D721Med (cell line): ENCODE measurements at places on chromosomes 1 and 21.

GRCh38 chr1:17347769-17348592 is 24.0 kb upstream of the PADI6 start:
- DNase-seq = no peak

DNA sequence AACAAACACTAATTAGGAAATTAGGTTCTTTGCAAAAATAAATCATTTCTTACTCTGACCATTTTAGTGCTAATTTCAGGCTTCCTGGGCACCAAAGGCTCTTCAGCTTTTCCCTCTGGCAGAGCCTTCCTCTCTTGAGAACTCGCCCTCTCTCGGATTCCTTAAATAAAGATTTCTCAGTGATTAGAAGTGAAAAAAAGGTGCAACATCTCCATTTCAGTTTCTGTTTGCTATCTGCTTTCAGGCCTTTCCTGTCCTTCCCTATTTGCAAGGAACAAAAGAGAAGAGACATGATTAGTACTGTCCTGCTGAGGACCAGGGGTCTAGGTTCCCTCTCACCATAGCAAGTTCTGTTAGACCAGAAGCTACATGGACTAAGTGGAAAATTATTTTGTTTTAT is 27.8 kb upstream of the CACYBP start:
- DNase-seq = no peak

GRCh38 chr1:171788696-171789095 is 7.2 kb downstream of the METTL13 start:
- no peak for DNase-seq

DNA sequence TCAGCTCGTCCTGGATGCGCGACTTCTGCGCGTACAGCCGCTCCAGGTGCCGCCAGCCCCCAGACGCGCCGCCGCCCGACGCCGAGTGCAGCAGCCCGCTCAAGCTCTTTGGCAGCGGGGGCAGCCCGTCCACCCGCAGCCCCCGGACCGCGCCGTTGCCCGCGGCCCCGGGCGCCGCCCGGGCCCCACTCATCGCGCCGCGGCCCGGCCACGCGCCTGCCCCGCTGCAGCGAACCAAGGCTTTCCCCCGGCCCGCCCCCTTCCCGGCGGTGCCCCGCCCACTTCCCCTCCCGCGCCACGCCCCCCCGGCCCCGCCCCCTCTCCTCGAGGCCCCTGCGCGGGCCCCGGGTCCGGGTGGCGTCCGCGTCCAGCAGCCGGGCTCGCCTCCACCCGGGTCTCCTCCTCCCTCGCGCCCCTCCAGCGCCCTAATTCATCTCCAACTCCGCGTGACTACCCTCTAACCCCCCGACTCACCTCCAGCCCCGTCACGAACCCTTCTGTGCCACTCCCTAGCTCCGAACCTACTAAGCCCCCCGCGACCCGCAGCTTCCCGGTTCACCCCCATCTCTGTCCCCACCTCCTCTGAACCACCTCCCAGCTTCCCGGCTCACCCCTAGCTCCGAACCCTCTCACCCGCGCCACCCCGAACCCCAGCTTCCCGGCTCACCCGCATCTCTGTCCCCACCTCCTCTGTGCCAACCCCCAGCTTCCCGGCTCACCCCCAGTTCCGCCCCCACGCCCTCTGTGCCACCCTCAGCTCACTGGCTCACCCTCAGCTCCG is at the start of gene FAM89A:
TSS of gene FAM89A (minus strand) at position 236 of the 781 bp plus-strand sequence. CDS start at position 193, 43 bp downstream.
- DNase-seq = peak; percentile 65

DNA sequence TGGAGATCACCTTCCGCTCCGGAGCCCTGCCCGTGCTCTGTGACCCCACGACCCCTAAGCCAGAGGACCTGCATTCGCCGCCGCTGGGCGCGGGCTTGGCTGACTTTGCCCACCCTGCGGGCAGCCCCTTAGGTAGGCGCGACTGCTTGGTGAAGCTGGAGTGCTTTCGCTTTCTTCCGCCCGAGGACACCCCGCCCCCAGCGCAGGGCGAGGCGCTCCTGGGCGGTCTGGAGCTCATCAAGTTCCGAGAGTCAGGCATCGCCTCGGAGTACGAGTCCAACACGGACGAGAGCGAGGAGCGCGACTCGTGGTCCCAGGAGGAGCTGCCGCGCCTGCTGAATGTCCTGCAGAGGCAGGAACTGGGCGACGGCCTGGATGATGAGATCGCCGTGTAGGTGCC is 9.6 kb downstream of the SPATA46 start:
- no peak for DNase-seq
